CD4-positive, alpha-beta T cell treated with Interleukin-15 for 4 hours (primary cell): ENCODE measurements at places on chromosomes 2 and 18.

DNA sequence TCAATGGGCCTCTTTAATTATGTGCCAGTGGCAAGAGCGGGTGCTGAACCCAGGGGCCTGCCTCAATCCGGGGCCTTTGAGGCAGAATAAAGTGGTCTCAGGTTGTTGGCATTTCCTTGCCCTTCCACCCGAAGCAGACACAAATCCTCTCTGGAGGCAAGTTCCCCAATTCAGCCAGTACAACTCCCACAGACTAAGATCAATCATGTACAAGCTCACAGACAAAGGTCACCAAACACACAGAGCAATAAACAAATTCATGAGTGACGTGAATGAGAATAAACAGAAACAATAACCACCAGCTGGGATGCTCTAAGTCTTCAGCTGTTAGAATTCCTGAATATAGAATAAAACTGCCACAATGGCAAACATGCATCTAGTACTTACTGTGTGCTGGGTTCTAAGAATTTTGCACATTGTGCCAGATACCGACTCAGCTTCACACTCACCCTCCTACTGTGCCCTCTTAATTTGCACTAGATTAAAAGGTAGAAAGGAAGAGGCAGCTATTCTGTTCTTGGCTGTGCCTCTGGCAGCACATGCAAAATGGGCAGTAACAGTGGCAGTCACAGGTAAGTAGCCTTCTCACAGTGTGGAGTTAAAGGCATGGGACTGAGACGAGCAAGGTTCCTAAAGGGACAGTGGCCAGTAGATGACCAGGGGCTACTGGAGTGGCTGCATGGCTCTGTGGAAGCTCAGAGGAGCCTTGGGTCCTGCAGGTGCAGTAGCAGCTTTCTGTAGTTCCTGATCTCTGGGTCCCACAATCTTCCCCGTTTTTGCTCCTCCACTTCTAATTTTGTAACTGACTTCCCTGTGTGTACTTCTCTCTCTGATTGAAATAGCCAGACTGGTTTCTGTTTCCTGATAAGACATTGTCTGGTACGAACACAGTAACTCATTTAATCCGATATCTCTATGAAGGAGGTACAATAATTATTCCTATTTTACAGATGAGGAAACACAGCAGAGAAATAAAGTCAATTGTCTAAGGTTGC is 34.6 kb upstream of the IL1B start:
- DNase-seq, result no peak

GRCh38 chr2:33366473-33366872 is 110.0 kb upstream of the RASGRP3 start:
- DNase-seq, result no peak

GRCh38 chr2:138121666-138122661 is 157.7 kb downstream of the HNMT start:
- no peak for DNase-seq

DNA sequence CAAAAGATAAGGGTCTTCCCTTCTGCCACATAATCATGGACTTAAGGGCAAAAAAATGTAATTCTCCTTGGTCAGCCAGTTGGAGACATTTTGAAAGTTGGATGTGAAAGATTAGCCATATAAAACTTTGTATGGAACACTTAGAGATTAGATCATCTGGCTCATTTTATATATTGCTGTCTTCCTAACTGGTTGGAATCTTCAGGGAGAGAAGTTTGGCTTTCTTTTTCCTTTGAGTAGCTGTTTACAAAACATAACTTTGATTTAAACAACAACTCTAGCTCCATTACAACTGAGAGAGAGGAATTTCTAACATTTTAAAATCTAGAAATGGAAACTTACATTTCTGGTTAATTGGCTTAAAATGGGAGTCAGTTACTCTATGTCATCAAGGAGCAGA is 132.7 kb downstream of the RDH14 start:
- no peak for DNase-seq

DNA sequence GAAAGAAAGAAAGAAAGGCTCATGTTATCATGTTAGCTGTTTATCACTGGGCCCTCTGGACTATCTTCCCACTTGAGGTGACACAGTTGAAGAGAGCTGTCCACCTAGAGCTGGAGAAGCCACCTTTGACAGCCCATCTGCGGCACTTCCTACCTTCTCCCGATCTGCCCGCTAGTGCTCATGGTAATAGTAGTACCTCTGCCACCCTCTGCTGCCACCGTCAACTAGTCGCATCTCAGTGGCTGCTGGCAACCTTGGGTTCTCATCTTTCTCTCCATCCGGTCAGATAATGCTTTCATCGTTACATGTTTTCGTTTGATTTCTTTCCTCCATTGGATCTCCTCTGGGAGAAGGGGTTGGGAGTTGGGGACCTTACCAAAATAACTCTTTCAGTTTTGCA is 63.2 kb upstream of the COPS8 start:
- no peak for DNase-seq

- no peak for DNase-seq
These were observed 27.2 kb upstream of the EML4 start for GRCh38 chr2:42141687-42142546.

DNA sequence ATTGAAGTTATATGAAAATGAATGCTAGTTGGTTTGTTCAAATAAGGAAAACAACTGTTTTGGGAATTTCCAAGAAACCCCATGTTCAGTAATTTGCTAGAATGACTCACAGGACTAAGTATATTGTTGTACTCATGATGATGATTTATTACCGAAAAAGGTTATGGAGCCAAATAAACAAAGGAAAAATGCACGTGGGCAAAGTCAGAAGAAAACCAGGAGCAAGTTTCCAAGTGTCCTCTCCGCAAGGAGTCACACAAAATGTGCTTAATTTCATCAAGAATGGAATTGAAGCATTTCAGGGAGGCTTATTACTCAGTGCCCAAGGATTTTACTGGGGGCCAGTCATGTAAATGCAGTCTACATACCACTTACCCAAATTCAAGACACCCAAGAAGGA is 1652.4 kb upstream of the TMEFF2 start:
- DNase-seq, result no peak

DNA sequence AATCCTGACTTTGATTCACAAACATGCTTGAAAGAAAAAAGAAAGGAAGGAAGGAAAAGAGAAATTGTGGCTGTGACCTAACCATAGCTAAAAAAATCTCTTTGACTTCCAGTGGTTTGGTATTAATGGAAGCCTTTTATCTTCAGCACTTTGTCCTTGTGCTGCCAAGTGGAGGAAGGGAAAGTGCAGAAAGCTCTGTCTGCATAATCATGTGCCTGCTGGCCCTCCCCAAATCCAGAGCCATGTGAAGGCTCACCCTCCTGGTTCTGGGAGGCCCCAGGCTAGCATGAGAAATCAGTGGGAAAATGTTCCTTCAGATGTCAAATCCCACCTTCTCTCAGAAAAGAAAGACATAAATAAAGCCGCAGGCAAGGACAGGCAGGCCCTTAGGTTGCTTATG is 48.3 kb upstream of the BMPR2 start:
- DNase-seq, result no peak

GRCh38 chr2:173537694-173538093 is 183.0 kb downstream of the CDCA7 start:
- DNase-seq, result no peak

DNA sequence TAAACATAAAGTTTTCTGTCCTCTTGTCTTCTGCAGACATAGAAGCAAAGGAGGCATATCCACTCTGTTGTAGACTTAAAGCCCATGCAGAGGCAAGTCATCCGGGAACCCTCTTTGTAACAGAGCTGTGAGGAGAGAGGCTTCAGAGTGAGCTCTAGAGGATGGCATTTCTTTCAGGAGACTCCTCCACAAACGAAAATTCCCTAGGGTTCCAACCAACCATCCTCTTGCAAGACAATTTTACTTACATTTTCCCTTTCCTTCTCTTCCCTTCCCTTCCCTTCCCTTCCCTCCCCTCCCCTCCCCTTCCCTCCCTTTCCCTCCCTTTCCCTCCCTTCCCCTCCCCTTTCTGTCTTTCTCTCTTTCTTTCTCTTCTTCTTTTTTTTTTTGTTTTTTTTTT is 446.3 kb upstream of the MAP2 start:
- no peak for DNase-seq

DNA sequence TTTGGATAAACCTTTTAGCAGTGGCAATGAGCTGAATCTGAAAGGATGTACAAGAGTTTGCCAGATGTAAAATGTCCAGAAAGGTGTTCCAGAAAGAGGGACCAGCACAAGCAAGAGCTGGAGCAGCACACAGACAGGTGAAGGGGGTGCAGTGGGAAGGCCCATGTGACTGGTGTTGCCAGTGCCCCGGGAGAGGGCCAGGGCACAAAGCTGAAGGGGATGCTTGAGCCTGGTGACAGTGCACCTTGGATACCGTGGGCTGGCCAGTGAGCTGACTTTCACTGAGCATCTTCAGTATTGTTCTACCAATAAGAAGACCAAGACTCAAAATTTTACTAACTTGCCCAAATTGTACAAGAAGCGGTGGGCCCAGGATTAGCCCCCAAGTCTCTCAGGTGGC is 132.3 kb upstream of the ALPP start:
- no peak for DNase-seq

DNA sequence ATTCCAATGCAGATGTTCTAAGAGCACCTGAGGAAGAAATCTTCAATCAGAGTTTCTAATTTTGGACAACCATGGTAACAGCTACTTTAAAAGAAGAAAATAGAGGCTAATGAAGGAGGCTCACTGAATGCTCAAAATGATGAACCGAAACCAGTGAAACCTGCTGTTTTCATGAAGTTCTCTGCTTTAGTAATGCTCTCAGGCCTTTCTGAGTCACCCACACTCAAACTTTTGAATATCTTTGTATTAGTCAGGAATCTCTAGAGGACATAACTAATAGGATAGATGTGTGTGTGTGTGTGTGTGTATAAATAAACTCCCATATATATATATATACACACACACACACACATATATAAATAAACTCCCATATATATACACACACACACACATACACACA is 76.9 kb upstream of the RIT2 start:
- no peak for DNase-seq

- no peak for DNase-seq
These were observed 31.6 kb upstream of the NCK2 start for GRCh38 chr2:105712981-105713596.

DNA sequence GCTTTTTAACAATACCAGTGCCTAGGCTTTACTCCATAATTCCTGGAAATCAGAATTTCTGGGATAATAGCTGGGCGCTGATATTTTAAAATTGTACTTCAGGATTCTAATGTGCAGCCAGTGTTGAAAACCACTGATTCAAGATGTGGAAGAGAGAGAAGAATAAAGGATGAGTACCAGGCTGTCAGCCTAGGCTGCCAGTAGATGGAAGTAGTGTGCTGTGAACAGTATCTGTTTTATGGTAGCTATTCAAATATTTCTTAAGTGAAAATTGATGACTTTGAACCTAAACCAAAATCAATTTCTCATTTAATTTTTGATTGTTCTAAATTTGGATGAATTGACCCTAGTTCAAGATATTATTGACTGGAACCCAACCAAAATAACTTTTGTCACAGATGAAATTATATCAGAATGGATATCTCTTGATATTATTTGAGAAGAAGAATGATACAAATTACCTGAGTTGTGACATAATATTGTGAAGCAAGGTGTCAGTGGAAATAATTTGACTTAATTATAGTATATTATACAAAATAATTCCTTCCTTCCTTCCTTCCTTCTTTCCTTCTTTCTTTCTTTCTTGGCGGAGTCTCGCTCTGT is 88.0 kb downstream of the COMMD1 start:
- DNase-seq, result peak; percentile 23

DNA sequence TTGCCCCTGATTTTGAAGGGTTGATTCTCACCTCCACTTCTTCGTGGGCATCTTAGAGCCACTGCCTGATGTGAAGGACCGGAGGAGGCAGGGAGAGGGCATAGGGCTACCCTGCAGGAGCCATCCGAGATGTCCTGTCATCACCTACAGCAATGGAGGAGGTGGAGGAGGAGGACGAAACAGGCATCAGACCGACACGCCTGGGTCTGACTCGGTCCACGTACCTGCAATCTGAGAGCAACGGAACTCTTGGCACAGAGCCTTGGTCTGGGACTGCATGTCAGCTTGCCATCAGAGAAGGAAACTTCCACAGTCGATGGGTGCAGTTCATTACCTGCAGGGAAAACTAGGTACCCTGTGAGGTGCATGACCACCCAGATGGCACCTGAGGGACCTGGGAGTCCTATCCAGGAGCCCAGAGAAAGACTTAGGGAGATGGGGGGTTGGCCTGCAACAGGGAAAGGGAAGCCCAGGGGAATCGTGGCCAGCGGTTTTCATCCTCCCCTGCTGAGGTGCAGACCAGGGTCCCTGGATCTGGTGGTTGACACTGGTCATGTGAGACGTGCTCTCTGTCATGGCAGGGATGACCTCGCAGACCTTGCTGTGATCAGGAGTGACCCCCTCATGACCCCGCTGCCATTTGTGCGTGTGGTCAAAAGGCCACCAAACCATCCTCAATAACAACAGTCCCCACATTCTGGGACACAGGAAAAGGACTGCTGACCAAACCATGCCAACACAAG is 190.8 kb downstream of the SEPTIN10 start:
- DNase-seq, result no peak

GRCh38 chr2:232479341-232480200 is 8.1 kb downstream of the ECEL1 start:
- no peak for DNase-seq

- DNase-seq, result no peak
These were observed 258.3 kb downstream of the ALPK2 start for GRCh38 chr18:58370612-58371011.

GRCh38 chr18:59502274-59503175 is 143.5 kb upstream of the LMAN1 start:
- DNase-seq, result no peak

DNA sequence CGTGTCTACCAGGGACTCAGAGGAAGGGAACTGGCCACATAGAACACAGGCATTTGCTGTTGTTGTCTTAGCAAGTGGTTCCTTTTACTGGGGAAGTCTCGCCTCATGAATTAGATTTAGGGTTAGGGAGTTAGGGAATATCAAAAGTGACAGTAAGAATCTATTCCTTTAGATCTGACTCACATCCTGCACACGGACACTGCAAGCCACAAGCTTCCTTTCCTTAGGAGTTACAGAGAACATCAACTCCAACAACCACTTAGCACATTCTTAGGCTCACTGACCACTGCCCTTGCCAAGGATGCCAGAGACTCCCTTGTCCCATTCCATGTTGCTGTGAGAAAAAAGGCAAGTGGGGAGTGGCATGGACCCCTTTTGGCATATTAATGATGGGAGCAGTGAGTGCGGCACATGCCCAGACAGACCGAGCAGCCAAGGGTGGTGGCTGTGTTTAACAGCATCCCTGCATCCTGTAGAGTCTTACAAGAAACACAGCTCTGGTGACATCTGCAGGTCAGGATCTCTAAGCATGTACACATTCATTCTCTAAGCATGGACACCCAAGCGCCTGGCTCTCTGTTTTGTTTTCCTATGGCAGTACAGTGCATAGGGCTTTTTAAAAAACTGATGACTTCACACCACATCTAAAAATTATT is 745.6 kb upstream of the RAB6C start:
- DNase-seq, result no peak
